ENCODE measurements at places on chromosomes 3 and 15. TPM values are rescaled to one million over a fixed set of nuclear protein-coding genes. Genes with fewer than 3 reads are reported as not detected.

DNA sequence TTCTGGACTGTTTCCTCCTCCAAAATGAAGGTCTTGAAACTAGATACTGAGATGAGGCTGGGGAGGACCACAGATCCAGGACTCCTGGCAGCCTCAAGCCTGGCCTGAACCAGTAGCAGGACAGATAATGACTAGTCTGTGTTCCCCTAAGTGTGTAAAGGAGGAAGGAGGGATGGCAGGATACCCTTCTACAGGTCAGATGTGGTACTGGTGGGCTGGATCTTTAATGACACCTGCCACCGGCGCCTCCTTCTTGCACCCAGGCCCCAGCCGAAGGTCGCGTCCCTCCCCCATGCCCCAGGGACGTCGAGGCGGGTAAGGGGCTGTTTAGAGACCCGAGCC lies 556 bp downstream of the USP19 start:
- DNase-seq: no peak

- no peak for DNase-seq
Measured at GRCh38 chr3:55218577-55218976, 268.5 kb downstream of the WNT5A start.

DNA sequence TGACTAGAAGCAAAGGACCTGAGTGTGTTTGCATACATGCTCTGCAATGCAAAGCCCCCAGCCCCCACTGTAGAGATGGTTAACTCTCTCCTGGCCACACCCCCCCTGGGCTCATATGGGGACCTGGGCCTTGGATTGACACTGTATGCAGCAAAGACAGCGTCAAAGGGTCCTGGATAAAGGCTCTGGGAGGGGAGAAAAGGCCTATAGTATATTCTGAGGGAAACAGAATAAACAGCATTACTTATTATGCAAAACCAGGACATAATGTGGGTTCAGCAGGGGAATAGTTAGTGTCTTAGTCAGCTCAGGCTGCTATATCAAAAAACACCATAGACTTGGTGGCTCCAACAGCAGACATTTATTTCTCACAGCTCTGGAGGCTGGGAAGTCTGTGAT lies 158.7 kb downstream of the APBA2 start:
- no peak for DNase-seq

GRCh38 chr3:123780656-123781055 lies 103.5 kb downstream of the MYLK start:
- DNase-seq: no peak

GRCh38 chr15:78629031-78629715 lies 8.4 kb upstream of the CHRNA3 start:
- DNase-seq: no peak

Gene TERB2
- polyA plus RNA-seq: not detected

Gene CAPN3
- 2.0 TPM for polyA plus RNA-seq

Gene ZBBX
- polyA plus RNA-seq: not detected

Gene NRROS
- polyA plus RNA-seq: 2.6 TPM

Gene GADL1
- polyA plus RNA-seq: 0.03 TPM
